ENCODE measurements at places on chromosomes 12 and 14.

DNA sequence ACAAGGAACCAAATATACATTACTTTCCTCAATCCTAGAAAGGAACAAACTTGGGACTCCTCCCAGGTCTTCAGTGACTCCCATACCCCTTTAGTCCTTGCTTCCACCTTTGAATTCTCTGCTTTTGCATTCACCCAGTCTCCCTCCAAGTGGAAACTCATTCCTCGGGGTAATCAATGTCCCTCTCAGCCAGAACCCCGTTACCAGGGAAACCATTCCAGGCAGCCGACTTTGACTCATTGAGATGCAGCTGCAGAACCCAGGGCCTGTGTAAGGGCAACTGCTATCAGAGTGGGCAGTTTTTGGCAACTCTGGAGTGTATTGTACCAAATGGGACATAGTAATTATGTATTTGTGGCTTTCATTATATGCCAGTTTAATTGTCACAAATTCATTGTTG is 186.2 kb downstream of the NRXN3 start:
- DNase-seq: no peak

- DNase-seq: no peak
Measured at GRCh38 chr12:127233016-127233415, 1034.0 kb upstream of the TMEM132C start.

DNA sequence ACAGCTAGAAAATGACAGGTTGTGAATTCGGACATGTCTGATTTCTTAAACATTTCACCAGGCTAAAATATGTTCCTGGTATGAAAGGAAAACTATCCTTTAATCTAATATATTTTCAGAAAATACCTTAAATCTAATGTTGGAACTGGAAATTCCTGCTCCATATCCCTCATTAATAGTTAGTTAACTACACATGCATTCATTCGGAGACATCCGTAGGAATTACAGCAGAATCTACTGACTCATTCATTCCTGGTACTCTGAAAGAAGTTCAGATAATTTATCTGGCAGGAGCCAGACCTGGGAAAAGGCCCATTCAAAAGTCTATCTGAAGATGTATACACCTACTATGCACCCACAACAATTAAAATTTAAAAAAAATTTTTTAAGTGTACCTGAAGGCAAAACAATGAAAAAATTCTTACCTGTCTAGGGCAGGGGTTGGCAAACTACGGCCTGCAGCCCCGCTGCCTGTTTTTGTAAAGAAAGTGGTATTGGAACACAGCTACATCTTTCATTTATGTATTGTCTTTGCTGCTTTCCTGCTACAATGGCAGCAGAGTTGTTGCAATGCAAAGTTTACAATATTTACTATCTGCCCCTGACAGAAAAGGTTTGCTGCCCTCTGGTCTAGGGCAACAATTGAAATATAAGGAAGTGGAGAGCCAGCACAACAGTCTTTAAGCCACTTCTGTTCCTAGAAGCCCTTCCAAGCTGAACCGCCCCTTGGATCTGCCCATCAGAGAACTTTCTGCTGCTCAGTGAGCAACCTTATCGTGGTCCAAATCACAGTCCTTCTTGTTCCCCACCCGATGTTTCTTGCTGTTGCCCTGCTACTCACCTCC is 17.9 kb upstream of the NFYB start:
- no peak for DNase-seq

GRCh38 chr12:109637348-109637747 is 63.8 kb downstream of the MVK start:
- no peak for DNase-seq

DNA sequence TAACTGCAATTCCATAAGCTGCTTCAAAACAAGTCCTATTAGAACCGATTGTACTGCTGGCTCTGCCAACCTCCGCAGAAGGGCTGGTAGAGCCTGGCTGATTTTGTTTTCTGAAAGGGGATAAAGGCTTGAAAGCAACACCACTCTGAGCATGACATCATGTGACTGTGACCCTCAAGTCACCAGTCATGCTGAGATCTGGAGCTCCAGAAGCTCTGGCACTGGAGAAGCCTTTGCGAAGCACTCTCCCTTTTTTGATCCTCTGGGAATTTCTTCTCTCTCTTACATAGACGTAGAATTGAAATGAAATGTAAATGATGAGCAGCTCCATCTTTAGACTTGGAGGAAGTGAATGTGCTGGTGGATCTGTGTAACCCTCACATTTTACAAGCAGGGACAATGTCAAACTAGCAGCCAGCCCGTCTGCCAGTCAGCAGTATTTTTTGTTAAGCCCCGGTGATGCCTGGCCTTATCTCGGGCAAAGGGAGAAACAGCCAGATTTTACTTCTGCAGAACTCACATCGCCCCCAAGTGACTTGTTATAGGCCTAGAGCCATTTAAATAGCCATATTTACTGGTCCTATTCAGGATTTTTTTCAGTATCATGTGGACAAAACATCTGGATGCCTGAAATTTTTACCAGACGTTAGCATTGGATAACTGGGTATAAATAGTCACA is 112.1 kb upstream of the NPAS3 start:
- no peak for DNase-seq

DNA sequence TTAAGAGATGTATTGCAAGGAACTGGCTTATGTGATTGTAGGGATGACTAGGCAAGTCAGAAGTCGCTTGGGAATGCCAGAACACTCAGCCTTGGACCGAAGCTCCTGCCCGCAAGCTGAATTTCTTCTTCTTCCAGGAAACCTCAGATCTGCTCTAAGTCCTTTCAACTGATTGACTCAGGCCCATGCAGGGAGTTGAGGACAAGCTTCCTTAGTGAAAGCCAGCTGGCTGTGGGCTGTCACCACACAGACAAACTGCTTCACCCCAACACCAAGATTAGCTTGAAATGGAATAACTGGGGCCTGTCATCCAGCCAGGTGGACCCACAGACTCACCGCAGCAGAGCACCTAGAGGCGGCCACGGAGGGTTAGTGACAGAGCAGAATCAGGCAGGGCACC is 24.7 kb downstream of the BDKRB2 start:
- DNase-seq: no peak

GRCh38 chr12:68647507-68647906 is 36.8 kb downstream of the RAP1B start:
- no peak for DNase-seq

GRCh38 chr12:9909724-9910123 is 22.4 kb downstream of the CLEC2A start:
- no peak for DNase-seq

DNA sequence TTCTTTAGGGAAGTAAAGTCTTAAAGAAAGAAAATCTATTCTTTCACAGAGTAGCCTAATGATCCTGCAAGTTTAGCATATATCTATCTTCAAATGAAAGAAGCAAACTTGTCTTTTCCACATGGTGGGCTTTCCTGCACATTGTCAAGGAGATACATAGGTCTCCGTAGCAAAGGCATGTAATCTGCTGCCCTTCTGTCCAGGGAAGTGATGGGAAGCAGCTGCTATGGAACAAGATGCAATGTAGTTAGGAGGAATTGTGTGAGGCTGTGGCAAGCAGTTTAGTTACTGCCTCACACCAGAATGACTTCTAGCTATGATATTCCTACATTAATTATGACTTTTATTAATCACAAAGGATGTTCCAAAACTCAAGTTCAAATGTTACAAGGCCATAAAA is 174.4 kb downstream of the PDZRN4 start:
- DNase-seq: no peak

DNA sequence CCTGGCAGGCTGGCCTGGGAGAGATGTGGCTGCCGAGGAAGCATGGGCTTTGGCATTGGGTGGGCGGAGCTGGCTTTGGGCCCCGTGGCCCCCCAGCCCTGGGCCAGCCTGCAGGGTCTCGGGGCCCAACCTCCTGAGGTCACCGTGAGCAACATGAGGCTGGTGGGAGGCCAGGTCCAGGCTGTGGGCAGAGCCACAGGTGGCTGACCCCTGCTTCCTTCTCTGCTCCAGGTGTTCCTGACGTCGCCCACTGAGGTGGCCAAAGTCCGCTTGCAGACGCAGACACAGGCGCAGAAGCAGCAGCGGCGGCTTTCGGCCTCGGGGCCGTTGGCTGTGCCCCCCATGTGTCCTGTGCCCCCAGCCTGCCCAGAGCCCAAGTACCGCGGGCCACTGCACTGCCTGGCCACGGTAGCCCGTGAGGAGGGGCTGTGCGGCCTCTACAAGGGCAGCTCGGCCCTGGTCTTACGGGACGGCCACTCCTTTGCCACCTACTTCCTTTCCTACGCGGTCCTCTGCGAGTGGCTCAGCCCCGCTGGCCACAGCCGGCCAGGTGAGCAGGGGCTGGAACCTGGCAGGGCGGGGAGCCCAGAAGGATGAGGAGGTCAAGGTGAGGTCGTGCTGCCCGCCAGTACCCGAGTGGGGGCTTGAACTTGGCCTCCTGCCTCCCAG is 5.5 kb downstream of the SLC25A47 start:
- DNase-seq: no peak

DNA sequence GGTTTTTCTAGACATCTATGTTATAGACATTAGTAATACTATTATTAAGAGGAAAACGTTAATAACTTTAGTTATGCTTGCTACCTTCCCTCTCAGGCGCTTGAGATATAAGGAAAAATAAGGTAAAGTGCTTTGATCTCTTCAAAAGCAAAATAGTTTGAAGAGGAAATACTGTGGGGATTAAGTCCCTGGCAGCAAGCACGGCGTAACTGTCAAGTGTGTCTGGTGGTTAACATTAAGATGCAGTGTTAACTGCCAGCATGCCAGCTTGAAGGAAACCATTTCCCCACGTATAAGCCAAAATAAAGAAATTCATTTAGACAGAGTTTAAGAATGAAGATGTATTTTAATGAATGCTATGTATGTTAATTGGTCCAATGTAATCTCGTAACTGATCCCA is 31.8 kb downstream of the PELI2 start:
- DNase-seq: no peak

- DNase-seq: no peak
Measured at GRCh38 chr12:113470871-113471618, 626 bp downstream of the LHX5 start.

DNA sequence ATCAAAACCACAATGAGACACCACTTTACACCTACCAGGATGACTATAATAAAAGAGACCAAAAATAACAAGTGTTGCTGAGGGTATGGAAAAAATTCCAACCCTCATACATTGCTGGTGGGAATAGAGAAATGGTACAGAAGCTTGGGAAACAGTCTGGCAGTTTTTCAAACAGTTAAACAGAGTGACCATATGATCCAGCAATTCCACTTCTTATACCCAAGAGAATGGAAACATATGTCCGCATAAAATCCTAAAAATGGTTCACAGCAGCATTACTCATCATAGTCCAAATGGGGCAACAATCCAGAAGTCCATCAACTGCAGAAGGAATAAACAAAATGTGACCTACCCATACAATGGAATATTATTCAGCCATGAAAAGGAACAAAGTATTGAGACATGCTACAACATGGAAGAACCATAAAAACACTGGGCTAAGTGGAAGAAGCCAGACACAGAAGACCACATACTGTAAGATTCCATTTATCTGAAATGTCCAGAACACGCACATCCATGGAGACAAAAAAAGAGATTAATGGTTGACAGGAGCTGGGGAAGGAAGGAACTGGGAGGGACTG is 44.5 kb downstream of the CHGA start:
- no peak for DNase-seq

DNA sequence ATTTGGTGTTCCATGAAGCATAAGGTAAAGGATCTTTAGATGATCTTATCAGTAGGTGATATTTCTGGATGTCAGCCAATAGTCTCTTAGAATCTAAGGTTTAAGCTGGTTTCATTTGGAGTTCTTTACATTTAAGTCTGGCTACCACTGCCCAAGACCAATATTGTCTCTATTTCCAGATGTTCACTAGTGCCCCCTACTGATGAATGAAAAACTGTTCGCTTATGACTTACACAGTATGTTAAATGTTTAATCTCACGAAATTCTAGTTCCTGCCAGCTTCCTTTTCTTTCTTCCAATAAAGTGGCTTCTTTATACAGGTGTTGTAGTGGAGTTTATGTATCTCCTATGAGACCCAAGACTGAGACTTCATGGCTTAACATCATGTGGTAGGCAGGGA is 31.8 kb upstream of the MIS18BP1 start:
- DNase-seq: no peak

Measured in HS-27A (cell line).